Stimulated activated CD4-positive, alpha-beta T cell treated with anti-CD3 and anti-CD28 coated beads, Interleukin-15, amount 100 ng/mL, for 1 hour (primary cell): ENCODE measurements at places on chromosomes 3 and 15.

- DNase-seq = no peak
Observed at GRCh38 chr15:45425135-45425534, 46.8 kb upstream of the GATM start.

DNA sequence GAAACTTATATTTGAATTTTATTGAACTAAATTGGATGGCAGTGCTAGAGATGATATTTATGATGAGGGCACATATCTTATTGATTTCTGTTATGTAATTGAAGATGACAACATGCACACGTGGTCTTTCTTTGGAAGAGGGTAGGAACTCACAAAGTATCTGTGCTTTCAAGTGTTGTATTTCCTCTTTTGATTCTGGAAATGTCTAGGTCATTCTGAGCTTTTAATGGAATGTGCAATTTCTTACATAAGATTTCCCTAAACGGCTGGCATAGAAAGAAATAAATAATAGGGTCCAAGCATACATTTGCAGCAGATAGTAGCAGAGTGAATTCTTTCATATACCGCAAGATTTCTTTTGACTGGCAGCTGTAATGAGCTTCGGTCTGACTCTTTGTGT, 10.1 kb upstream of the GPR171 start:
- no peak for DNase-seq

- no peak for DNase-seq
Observed at GRCh38 chr3:15453501-15453900, 26.1 kb downstream of the EAF1 start.

DNA sequence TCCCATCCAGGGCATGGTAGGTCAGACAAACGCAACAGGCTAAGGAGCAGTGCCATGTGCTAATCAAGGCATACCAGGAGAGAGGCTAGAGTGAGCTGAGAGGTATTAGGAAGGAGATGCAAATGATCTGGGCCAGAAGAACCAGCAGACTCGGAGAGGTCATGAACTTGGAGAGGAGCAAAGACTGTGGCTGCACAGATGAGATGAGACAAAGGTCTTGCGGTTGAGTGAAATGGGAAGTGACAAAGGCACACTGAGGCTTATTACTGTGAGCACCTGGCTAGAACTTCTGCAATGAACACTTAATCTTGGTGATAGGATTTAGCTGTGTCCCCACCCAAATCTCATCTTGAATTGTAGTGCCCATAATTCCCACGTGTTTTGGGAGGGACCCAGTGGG, 380.2 kb downstream of the ULK4 start:
- no peak for DNase-seq

GRCh38 chr3:193145248-193145647, 95.8 kb upstream of the PLAAT1 start:
- DNase-seq = no peak

- DNase-seq = no peak
Observed at GRCh38 chr15:64507293-64507802, 47.0 kb downstream of the ZNF609 start.

GRCh38 chr3:192896208-192896607, 21.4 kb downstream of the MB21D2 start:
- no peak for DNase-seq

GRCh38 chr15:96553006-96553405, 222.5 kb downstream of the NR2F2 start:
- DNase-seq = no peak

DNA sequence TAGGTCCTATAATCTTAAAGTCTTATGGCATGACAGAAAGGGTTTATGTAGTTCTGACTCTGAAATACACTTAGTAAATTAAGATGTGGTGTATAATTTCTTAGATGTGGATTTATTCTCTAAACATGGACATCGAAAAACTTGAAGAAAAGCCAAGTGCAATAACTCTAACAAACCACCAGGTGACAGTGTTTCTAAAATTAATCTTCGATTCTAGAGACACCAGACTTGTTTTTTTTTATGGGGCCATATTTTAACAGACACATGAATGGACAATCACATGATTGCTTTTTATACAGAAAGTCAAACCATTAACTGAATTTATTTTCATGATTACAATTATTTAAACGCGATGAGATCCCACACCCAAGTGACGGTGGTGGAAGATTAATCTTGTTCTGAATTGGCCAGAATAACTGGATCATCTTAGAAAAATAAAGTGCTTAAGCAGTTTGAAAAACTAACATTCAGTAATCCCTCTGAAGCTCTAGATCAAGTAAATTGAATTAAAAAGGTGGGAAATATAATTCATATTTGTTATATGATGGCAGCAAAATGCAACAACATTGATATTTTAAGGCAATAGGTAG, 305.1 kb downstream of the LSAMP start:
- no peak for DNase-seq

- DNase-seq = no peak
Observed at GRCh38 chr15:51726302-51727073, 11.0 kb downstream of the LYSMD2 start.

DNA sequence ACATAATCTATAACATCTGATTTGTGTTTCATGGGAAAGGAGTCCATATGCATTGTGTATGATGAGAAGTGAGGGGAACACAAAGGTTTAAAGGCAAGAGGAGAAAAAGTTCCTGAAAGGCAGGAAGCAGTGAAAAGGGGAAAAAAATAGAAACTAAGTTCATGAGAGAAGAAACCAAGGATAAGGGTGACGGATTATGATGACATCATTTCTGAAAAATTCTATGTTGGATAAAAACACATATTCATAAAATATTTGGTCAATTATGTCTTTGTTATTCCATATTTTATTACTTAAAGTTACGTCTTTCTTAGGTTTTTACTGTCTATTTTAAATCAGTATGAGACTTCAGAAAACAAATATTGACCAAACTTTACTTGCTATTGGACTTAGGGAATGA, 48.6 kb upstream of the CP start:
- no peak for DNase-seq

- no peak for DNase-seq
Observed at GRCh38 chr15:69462030-69462492, 9.4 kb downstream of the RPLP1 start.

- DNase-seq = no peak
Observed at GRCh38 chr3:196166741-196167140, 44.5 kb downstream of the ZDHHC19 start.

DNA sequence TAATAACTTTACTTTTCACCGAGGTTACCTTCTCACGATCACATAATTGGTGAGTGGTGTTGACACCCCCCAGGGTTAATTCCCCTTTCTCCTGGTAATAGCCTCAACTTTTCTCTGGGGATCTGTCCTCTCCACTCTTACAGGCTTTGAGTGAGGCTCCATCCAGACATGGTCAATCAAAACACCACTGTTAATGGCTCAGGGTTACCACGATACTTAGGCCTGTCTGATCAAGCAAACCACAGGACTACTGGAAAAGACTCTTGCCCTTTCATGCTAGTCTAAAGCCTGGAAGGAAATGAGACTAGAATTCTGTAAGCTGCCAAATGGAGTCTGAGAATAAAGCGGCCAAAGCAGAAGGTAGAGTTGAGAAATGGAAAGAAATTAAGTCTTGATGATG, 56.5 kb upstream of the STT3B start:
- no peak for DNase-seq

DNA sequence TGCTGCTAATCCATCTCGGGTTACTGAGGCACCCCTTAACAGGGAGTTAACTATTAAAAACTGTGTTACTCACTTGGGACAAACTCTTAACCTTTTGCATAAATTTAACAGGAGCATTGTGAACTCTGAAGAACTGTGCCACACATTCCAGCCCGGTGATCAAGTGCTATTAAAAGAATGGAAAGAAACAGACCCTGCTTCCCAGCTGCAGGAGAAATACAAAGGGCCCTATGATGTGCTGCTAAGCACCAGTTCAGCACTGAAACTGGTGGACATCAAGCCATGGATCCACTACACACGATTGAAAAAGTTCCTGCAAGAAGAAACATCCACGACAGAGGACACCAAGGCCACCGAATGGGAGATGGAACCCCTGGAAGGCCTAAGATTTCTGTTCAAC, 114.7 kb upstream of the PLCL2 start:
- no peak for DNase-seq

- DNase-seq = no peak
Observed at GRCh38 chr3:170723241-170723640, 137.4 kb upstream of the SLC7A14 start.

DNA sequence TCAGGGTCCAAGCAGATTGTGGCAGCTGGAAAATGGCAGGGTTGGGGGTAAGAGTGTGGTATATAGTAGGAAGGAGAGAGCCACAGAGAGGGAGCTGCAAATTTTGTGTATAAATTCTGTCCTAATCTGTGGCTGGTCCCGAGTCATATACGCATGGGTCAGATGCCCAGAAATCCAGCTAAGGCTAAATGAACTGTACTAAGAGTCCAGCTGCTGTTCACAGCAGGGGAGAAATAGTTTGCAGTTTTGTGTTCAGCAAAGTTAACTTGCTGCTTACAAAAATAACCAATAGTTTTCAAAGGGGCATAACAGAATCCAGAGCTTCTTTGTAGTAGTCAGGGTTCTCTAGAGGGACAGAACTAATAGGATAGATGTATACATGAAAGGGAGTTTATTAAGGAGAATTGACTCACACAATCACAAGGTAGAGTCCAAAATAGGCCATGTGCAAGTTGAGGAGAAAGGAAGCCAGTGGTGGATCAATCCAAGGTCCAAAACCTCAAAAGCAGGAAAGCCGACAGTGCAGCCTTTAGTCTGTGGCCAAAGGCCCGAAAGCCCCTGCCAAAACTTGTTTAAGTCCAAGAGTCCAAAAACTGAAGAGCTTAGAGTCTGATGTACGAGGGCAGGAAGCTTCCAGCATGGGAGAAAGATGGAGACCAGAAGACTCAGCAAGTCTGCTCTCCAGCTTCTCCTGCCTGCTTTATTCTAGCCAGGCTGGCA, 146.1 kb upstream of the KBTBD8 start:
- DNase-seq = no peak

DNA sequence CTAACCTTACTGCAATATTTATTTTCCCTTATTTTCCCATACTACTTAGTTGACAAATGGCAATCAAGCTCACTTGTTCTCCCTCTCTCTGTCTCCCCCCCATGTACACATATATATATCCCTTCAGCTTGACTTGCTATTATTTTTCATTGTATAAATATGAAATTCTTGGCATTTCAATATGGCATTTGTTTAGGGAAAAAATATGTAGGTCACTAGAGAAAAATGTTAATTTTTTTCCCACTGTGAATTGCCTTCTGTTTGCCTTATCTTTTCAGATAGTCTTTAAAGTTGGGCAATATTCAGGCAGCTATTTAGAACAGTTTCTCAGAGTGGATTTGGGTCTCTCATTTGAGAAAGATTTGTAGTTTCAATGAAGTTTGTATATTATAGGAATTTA, 62.8 kb upstream of the UTS2B start:
- DNase-seq = no peak

GRCh38 chr15:89864958-89865739, 28.6 kb downstream of the AP3S2 start:
- DNase-seq = no peak

DNA sequence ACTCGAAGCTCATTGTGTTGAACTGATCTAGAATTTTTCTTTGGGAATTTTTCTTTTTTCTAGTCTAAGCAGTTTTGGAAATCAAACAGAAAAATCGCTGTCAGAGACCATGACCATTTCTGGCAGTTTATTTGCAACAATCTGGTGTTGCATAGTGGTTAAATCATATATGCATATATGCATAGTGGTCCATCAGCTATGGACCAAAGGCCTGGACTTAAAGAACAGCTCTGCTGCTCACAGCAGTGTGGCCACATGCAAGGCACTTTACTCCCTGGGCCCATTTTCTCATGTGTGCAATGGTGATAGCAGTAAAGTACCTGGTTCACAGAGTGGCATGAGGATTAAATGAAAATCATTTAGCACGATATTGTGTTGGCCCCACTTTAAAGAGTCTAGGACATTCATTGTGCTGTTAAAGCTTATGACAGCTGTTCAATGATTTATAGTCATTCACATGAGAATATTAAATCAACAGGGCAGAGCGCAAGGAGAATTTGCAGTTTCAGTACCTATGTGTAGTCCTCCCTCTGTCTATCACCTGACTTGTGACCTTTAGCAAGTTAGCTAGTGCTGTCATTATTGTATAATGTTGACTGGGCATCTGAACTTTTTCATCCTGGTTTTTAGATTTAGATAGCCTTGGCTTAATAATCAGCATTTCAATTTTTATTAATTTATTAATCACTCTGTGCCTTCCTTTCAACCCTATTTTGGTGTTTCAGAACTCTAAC, 46.4 kb downstream of the BLM start:
- DNase-seq = no peak

GRCh38 chr15:93249623-93250022, 160.6 kb upstream of the RGMA start:
- DNase-seq = no peak

DNA sequence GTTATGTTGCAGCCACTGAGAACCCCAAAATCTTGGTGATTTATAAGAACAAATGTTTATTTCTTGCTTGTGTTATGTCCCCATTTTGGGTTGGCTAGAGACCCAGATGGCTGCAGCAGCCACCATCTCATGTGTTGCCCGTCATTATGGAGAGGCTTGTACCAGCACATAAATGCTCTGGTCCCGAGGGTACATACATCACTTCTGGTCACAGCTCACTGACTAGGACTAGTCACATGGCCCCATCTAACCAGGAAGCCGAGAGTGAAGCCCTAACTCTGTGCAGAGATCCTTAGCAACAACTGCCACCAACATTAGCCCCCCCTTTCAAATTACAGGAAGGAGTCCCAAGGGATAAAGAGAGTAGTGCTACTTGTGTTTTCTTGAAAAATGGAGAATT, 25.5 kb upstream of the HACD2 start:
- no peak for DNase-seq

GRCh38 chr15:73387507-73388255, 18.9 kb upstream of the HCN4 start:
- no peak for DNase-seq

DNA sequence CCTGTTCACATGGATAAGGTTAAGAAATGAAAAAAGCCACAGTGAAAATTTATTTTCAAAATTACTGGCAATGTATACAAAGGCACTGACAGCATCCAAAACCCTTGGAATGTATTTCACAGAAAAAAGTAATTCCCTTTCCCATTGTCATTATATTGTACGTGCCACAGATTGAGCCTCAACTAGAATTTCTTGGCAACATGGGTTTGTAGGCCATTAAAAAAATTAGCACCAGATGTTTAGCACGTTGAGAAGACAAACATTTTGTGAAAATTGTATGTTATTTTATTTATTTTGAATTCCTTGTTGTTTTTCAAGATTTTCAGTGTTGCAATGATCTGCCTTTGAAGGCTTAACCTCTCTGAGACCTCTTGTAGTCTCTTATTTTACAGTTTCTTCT, 76.3 kb upstream of the EPHB3 start:
- no peak for DNase-seq

DNA sequence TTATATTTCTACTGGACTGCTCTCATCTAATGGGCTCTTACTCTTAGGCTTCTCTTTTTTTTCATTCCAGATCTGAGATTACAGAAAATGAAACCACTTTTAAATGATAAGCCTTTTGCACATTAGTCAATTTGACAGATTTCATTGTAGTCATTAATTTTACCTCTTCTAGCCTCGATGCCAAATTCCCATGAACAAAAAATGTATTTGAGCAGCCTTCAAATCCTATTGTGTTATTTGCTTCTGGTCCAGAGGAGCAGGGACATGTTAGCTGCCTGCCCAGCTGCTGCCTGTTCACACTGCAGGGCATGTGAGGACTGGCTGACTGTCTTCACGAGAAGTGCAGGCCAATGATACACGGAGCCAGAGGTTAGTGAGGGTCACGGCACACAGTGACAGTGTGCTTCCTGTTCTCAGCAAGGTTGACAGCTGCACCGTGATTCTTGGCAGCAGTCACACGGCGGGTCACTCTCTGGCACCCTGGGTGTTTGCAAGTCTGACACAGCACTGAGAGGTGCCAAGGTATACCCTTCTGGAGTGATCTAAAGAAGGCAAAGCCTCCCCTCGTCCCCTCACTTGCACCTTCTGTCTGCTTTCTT, 40.8 kb downstream of the KAT2B start:
- DNase-seq = no peak
